Right lung (tissue), 10 donors: ENCODE measurements at places on chromosomes 4 and X. TPM values are rescaled to one million over a fixed set of nuclear protein-coding genes. Genes with fewer than 3 reads are reported as not detected.

DNA sequence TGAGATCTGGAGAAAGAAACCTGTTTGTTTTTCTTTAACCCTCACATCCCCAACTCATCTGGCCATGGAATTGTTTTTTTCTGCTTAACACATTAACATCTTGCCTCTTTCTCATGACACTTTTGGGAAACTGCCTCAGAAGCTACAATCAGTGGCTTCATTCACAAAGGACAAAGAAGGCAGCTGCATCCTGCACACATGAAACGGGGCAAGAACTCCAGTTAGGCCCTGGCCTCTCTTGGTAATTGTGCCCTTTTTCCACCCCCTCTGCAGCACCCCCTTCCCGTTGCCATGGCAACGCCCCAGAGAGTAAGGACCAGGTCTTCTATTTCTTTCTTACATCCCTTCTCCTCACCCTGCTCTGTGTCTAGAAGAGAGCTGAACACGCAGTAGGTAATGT lies 103.4 kb downstream of the PDGFRA start:
- no peak for DNase-seq

DNA sequence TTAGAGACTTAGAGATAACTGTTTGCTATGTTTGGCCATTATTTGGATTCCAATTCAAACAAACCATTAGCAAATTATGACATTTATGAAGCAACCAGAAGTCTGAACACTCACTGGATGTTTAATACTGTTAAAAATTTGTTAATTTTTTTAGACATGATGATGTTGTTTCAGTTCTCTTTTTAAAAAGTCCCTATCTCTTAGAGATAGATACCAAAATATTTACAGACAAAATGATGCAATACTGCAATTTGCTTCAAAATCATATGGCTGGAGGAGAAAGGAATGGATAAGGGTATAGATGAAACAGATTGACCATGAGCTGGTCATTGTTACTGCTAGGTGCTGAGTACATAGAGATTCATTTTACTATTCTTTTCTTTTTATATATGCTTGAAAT lies 534.6 kb downstream of the BCOR start:
- DNase-seq = no peak

- no peak for DNase-seq
Measured at GRCh38 chrX:155959018-155959587, 38.4 kb upstream of the IL9R start.

TRPC5OS gene
- polyA plus RNA-seq = not detected

CXorf38 gene
- polyA plus RNA-seq = 12.6 TPM

DNA sequence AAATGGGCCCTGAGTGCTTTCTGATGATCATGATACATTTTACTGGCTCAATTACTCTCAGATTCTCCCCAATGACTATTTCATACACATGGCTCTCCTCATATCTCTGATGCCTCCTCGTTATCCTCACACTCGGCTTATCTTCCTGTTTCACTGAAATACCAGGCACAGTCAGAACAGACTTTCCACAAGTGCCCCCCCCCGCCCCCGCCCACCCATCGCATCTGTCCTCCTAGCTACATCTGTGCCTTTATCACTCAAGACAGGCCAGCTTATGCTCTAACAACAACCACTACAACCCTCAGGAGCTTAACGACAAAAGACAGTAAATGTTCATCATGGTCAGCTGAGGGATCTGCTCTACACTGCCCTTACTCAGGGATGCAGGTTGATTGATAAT lies 610.6 kb upstream of the DIPK2B start:
- no peak for DNase-seq
